A549 treated with CORT108297 at 1 μM for 4 hours (cell line): ENCODE measurements at places on chromosomes 12 and 14. TPM values are rescaled to one million over a fixed set of nuclear protein-coding genes. Genes with fewer than 3 reads are reported as not detected.

The GALNT8 gene
- not detected in 5 replicates for total RNA-seq

The RPGRIP1 gene
- 0.13 to 0.24 TPM (median 0.19 TPM) in 5 replicates for total RNA-seq

The LIMA1 gene
- total RNA-seq: 6.2 to 9.8 TPM (median 6.7 TPM) in 5 replicates

The KLHL33 gene
- 0.01 to 0.02 TPM in 2 of 5 replicates, not detected in the others for total RNA-seq

The GUCY2C gene
- 0.02 TPM in 2 of 5 replicates, not detected in the others for total RNA-seq

The WNT1 gene
- 0.17 TPM in 1 of 5 replicates, not detected in the others for total RNA-seq

The OR6C2 gene
- total RNA-seq: not detected in 5 replicates

The SALL2 gene
- total RNA-seq: 0.76 to 1.4 TPM (median 1.0 TPM) in 5 replicates

The SLCO1B1 gene
- total RNA-seq: 0.35 to 0.46 TPM (median 0.42 TPM) in 5 replicates

The OLR1 gene
- 0.67 to 1.8 TPM (median 1.0 TPM) in 5 replicates for total RNA-seq

The CD163 gene
- 0.02 to 0.07 TPM in 2 of 5 replicates, not detected in the others for total RNA-seq

The GALNT6 gene
- 2.3 to 4.0 TPM (median 2.9 TPM) in 5 replicates for total RNA-seq

The TSPAN19 gene
- total RNA-seq: not detected in 5 replicates
